ENCODE measurements at places on chromosomes 13 and 19. TPM values are rescaled to one million over a fixed set of nuclear protein-coding genes. Genes with fewer than 3 reads are reported as not detected.

The ZNF253 gene
- 16.9 TPM for total RNA-seq

The NOVA2 gene
- 0.35 TPM for total RNA-seq

The IGFL1 gene
- not detected for total RNA-seq

The FFAR3 gene
- not detected for total RNA-seq

The NLRP4 gene
- not detected for total RNA-seq

The RASAL3 gene
- total RNA-seq: not detected

The KIR3DL1 gene
- not detected for total RNA-seq

- DNase-seq: no peak
Observed at GRCh38 chr13:50599927-50600326, 243.6 kb downstream of the DLEU7 start.

DNA sequence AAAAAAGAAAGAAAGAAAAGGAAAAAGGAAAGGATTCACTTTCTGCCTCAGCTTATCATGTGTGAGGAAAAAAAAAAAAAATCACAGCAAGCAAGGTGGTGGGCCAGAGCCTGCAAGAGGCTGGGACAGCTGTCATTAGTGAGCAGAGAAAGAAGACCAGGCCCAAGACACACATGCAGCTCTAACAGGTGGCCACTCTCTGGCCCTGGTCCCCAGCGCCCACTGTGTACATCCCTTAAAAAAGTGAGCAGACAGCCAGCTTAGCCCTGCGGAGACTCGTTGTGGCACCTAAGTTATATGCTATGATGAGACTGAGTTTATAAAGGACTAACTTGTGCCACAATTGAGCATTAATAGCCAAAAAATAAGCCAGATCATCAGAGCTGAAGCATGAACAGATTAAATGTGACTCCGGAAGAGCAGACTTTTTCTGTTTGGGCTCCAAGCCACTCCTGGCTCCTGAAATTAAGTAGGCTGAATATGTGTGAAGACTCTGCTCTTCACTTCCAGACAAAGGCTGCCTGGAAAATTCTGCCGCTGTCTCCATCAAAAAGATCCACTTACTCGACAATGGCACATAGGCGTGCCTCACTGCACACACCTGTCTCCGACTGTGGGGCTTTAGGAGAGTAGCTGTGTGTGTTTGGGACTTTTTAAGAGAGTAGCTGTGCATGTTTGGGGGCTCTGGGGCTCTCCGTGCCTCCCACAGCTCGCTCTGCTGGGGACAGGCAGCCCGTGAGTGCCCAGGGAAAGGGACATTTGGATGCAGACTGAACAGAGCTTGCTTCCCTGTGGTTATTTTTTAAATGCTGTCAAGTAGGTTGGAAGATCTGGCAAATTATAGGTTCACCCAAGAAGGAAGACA is 55.0 kb downstream of the LATS2 start:
- no peak for DNase-seq

GRCh38 chr13:30017880-30018279 is 167.5 kb upstream of the UBL3 start:
- no peak for DNase-seq

GRCh38 chr19:15640294-15640903 is at the start of gene CYP4F3:
Gene CYP4F3 (plus strand): TSS chr19:15640897. CDS start chr19:15641416, 519 bp downstream.
- DNase-seq: peak; percentile 6

GRCh38 chr19:29293736-29294342 is 80.9 kb upstream of the UQCRFS1 start:
- no peak for DNase-seq

DNA sequence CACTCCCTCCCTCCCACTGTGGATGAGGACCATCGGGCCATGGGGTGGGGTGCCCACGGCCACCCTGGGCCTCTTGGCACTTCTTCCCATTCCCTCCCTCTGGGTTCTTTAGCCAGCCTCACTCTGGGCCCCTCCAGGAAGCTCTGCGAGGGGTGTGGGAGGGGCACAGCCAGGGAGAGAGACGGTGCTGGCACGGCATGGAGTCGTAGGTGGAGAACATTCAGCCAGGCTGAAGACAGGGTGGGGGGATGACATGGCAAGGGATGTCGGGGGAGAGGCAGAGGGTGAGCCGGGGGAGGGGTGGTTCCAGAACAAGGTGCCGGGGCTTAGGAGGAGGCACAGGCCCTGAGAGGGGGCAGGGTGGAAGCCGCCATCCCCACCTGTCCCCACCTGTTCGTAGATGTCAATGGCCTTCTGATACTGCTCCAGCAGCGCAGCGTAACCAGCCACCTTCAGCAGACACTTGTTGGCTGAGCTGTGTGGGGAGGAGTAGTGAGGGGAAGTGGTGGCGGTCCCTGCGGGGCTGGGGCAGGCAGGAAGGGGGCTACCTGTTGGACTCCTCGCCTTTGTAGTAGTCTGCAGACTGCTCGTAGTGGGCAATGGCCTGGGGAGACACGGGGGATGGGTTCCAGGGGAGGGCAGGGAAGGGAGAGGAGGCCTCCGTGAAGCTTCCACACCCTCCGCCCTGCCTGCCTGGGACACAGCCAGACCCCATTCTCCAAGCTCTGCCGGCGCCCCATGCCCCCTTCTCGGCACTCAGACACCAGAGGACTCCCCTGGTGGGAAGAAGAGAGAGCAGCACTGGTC is 8.8 kb upstream of the KPTN start:
- DNase-seq: no peak

GRCh38 chr19:29484876-29485275 is 40.9 kb upstream of the VSTM2B start:
- DNase-seq: no peak

- DNase-seq: no peak
Observed at GRCh38 chr13:38667526-38668109, 19.3 kb upstream of the FREM2 start.

- DNase-seq: peak; percentile 84
Observed at GRCh38 chr19:11286312-11286974, 9.5 kb upstream of the TSPAN16 start.

GRCh38 chr13:108700422-108701170 is 71.2 kb downstream of the MYO16 start:
- DNase-seq: no peak

- DNase-seq: no peak
Observed at GRCh38 chr19:33388725-33389420, 15.4 kb downstream of the CEBPG start.

GRCh38 chr13:32063619-32064233 is 32.2 kb downstream of the FRY start:
- no peak for DNase-seq

Measured in cardiac muscle cell (in vitro differentiated cells and primary cell).